GM23248 (cell line): ENCODE measurements at places on chromosomes 6 and 20. TPM values are rescaled to one million over a fixed set of nuclear protein-coding genes. Genes with fewer than 3 reads are reported as not detected.

The BEND3 gene
- 1.8 and 2.7 TPM in 2 replicates for total RNA-seq

GRCh38 chr6:44042989-44043478 lies 84.2 kb downstream of the MRPL14 start:
- H3K36me3 ChIP-seq: no peaks in the 10 kb centered on the region
- H3K4me3 ChIP-seq: no peak overlapping the region
- H3K27me3 ChIP-seq: no peaks in the 10 kb centered on the region
- H3K27ac ChIP-seq: peak overlapping the region; percentile 92
- DNase-seq: peak; percentile 56

- DNase-seq: peak; percentile 66
- H3K4me1 ChIP-seq: peaks cover 4% of the 10 kb centered on the region; the same call in 1 of the 2 replicates
- no peaks in the 10 kb centered on the region for H3K36me3 ChIP-seq
- no peak overlapping the region for H3K4me3 ChIP-seq
Observed at GRCh38 chr20:43963872-43964791, 49.5 kb downstream of the TOX2 start.

The PPP1R14C gene
- 6.3 and 8.2 TPM in 2 replicates for total RNA-seq

- H3K27ac ChIP-seq: no peak overlapping the region
- H3K27me3 ChIP-seq: no peaks in the 10 kb centered on the region
- no peak for DNase-seq
- no peak overlapping the region for H3K4me3 ChIP-seq
- peaks cover 42% of the 10 kb centered on the region for H3K4me1 ChIP-seq
Observed at GRCh38 chr6:149323925-149324324, 6.4 kb downstream of the TAB2 start.

- no peaks in the 10 kb centered on the region for H3K36me3 ChIP-seq
- no peak overlapping the region for H3K4me3 ChIP-seq
- H3K27ac ChIP-seq: no peak overlapping the region
- H3K27me3 ChIP-seq: no peaks in the 10 kb centered on the region
Observed at GRCh38 chr6:144178323-144178722, 28.0 kb downstream of the STX11 start.

The SLC17A3 gene
- total RNA-seq: not detected in 2 replicates

- no peak overlapping the region for H3K27ac ChIP-seq
- no peak overlapping the region for H3K4me3 ChIP-seq
- peaks cover 10% of the 10 kb centered on the region; the same call in 1 of the 2 replicates for H3K27me3 ChIP-seq
- H3K36me3 ChIP-seq: no peaks in the 10 kb centered on the region
Observed at GRCh38 chr6:43267619-43268354, 24.5 kb downstream of the TTBK1 start.

The GMPR gene
- 0.63 and 2.2 TPM in 2 replicates for total RNA-seq

GRCh38 chr6:44051515-44051914 lies 75.7 kb downstream of the MRPL14 start:
- H3K36me3 ChIP-seq: no peaks in the 10 kb centered on the region
- peak; percentile 87 for DNase-seq
- no peak overlapping the region for H3K4me3 ChIP-seq
- H3K4me1 ChIP-seq: peaks cover 77% of the 10 kb centered on the region
- H3K27me3 ChIP-seq: no peaks in the 10 kb centered on the region

- no peaks in the 10 kb centered on the region for H3K36me3 ChIP-seq
- no peak overlapping the region for H3K4me3 ChIP-seq
- H3K27me3 ChIP-seq: peaks cover 4% of the 10 kb centered on the region; the same call in 1 of the 2 replicates
- no peak for DNase-seq
- no peak overlapping the region for H3K27ac ChIP-seq
Observed at GRCh38 chr6:154583546-154584188, 73.2 kb upstream of the CNKSR3 start.

- H3K36me3 ChIP-seq: 0 out of 2 replicates have a peak, but pooled peaks cover 5% of the 10 kb centered on the region
- peaks cover 8% of the 10 kb centered on the region for H3K4me1 ChIP-seq
- no peak overlapping the region for H3K27ac ChIP-seq
- no peak overlapping the region for H3K4me3 ChIP-seq
Observed at GRCh38 chr6:143755301-143755744, 77.6 kb downstream of the PHACTR2 start.

The SNHG17 gene
- 5.4 and 15.2 TPM in 2 replicates for total RNA-seq

- no peak overlapping the region for H3K4me3 ChIP-seq
Observed at GRCh38 chr20:45253261-45253660, 1.1 kb downstream of the SLPI start.

DNA sequence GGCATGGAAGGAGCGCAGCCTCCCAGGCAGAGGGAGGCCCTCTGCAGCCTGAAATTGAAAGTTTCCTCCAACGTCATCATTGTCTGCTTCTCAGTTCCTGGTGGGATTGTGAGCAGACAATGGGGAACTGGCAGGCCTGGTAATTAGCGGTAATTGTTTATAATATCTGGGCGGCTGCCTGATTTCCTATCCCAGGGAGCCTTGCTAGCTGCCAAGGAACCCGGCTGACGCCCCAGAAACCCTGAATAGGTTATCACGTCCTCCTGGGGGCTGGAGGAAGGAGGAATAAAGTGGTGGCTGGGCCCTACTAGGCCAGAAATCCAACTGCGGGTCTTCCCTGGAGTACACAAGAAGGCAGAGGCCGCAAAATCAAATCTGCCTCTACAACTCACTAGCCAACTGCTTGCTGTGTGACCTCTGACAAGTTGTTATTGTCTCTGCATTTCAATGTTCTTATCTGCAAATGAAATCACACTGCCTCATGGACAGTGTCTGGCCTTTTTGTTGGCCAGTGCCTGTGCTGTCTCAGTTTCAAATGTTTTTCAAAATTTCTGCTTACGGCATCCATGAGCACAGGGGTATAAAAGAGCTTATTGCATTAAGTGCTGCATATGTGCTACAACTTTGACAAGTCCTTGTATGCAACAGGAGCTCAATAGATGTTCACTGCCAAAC lies 16.9 kb downstream of the KCNK15 start:
- no peak for DNase-seq
- H3K27ac ChIP-seq: no peak overlapping the region
- no peaks in the 10 kb centered on the region for H3K36me3 ChIP-seq
- H3K4me1 ChIP-seq: no peaks in the 10 kb centered on the region

- DNase-seq: peak; percentile 80
- H3K36me3 ChIP-seq: no peaks in the 10 kb centered on the region
- no peak overlapping the region for H3K4me3 ChIP-seq
- H3K27ac ChIP-seq: peak overlapping the region; percentile 42; the same call in 1 of the 2 replicates
- H3K27me3 ChIP-seq: no peaks in the 10 kb centered on the region
- H3K4me1 ChIP-seq: peaks cover 14% of the 10 kb centered on the region
Observed at GRCh38 chr20:34570859-34571306, 12.4 kb downstream of the MAP1LC3A start.

GRCh38 chr6:44671333-44671732 lies 283.8 kb downstream of the CDC5L start:
- no peak overlapping the region for H3K27ac ChIP-seq
- H3K27me3 ChIP-seq: no peaks in the 10 kb centered on the region

The THBD gene
- 15.6 and 15.7 TPM in 2 replicates for total RNA-seq

The TMEM239 gene
- total RNA-seq: not detected in 2 replicates

- no peaks in the 10 kb centered on the region for H3K4me1 ChIP-seq
- H3K4me3 ChIP-seq: no peak overlapping the region
- H3K36me3 ChIP-seq: no peaks in the 10 kb centered on the region
- no peaks in the 10 kb centered on the region for H3K27me3 ChIP-seq
Observed at GRCh38 chr6:127225497-127225896, 41.2 kb upstream of the RNF146 start.

GRCh38 chr6:77587963-77588362 lies 64.9 kb upstream of the MEI4 start:
- H3K4me1 ChIP-seq: no peaks in the 10 kb centered on the region
- H3K4me3 ChIP-seq: no peak overlapping the region
- H3K27me3 ChIP-seq: no peaks in the 10 kb centered on the region
- H3K36me3 ChIP-seq: no peaks in the 10 kb centered on the region
- no peak for DNase-seq
- no peak overlapping the region for H3K27ac ChIP-seq

- H3K27me3 ChIP-seq: no peaks in the 10 kb centered on the region
- H3K4me3 ChIP-seq: no peak overlapping the region
- DNase-seq: peak; percentile 61
- H3K27ac ChIP-seq: peak overlapping the region; percentile 17; the same call in 1 of the 2 replicates
Observed at GRCh38 chr20:33793011-33793931, 17.9 kb upstream of the CHMP4B start.

The LY6G5B gene
- total RNA-seq: 2.7 and 7.5 TPM in 2 replicates

- H3K27me3 ChIP-seq: no peaks in the 10 kb centered on the region
- no peaks in the 10 kb centered on the region for H3K4me1 ChIP-seq
- peaks cover 8% of the 10 kb centered on the region; the same call in 1 of the 2 replicates for H3K36me3 ChIP-seq
- H3K27ac ChIP-seq: no peak overlapping the region
Observed at GRCh38 chr20:3027987-3028386, 15.4 kb upstream of the GNRH2 start.

- H3K4me1 ChIP-seq: 0 out of 2 replicates have a peak, but pooled peaks cover 3% of the 10 kb centered on the region
- no peak overlapping the region for H3K4me3 ChIP-seq
- DNase-seq: peak; percentile 38
- no peaks in the 10 kb centered on the region for H3K36me3 ChIP-seq
- no peaks in the 10 kb centered on the region for H3K27me3 ChIP-seq
Observed at GRCh38 chr6:11493974-11494373, 43.6 kb upstream of the TMEM170B start.

The SOX18 gene
- not detected in 2 replicates for total RNA-seq

The GABRR1 gene
- not detected in 2 replicates for total RNA-seq

DNA sequence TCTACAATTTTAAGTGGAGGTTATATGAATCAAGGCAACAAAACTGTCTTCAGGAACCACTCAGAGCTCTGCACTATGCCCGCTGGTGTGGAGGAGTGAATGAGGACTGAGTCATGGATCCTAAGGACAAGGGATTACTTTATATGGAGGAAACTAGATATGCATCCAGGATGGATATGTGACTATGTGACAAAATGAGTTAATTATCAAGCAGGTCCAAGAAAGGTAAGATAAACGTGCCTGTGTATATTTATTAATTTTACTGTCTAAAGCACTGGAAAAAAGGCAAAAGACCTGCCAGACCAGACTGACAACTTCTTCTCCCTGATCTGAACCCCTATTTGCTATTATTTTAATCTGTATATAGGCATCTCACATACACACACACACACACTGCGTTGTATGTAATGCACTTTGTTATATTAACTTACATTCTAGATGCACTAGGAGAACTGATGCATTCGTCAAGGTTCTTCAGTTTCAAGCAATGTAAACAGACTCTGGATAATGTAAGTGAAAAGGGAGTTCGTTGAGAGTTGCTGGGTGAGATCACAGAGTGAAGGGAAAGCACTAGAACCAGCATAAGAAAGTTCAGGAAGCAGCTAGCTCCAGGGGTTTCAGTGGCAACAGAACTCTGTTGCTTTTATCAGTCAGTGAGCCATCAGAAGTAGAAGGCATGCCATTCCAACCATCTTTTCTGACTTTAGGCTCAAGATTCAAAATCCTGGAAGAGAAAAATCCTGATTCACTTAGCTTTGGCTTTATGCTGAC lies 26.4 kb upstream of the ADGRG6 start:
- no peak overlapping the region for H3K27ac ChIP-seq
- peak; percentile 16 for DNase-seq
- H3K4me1 ChIP-seq: no peaks in the 10 kb centered on the region
- H3K36me3 ChIP-seq: no peaks in the 10 kb centered on the region
- no peaks in the 10 kb centered on the region for H3K27me3 ChIP-seq

- H3K27ac ChIP-seq: peak overlapping the region; percentile 39
- peak overlapping the region; percentile 89 for H3K4me3 ChIP-seq
- no peaks in the 10 kb centered on the region for H3K27me3 ChIP-seq
Observed at GRCh38 chr6:17580518-17581048, 19.5 kb upstream of the FAM8A1 start.

The LRFN2 gene
- not detected in 2 replicates for total RNA-seq

DNA sequence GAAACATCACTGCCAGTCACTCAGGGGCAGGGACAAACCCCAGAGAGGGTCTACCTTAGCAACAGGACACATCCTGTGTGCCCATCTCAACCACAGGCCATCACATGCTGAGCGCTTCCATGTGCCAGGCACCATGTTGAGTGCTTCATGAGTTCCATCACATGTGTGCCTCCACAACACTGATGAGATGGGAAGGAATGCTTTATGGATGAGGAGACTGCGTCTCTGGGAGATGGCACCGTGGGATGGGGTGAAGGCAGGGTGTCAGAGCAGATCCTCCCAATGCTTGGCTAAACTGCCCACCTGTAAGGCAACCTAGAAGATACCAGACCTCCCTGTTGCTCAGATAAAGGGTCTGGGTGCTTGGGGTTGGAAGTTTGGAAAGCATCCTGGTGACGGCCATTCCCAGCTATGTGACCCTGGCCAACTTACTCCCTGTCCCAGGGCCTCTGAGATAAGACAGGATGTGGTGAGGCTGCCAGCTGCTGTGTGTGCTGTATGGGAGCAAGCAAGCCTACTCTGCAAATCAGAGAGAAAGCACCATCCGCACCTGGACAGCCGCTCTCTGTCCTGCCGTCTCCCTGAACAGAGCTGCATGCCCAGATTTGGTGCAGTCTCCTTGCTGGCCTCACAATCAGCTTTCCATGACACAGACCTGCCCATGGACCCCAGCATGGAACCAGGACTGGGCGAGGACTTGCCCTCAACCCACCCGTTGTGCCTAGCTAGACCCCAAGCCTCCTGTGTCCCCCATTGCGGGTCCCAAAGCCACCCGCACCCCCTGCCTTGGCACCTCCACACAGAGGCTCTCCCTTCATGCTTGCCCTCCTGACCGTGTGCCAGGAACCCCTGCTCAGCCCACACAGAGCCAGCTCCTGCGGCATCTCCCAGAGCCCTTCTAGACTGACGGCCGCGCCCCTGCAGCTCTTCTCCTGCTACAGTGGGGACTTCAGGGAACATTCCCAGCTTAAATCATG lies 143.7 kb downstream of the SYNDIG1 start:
- no peaks in the 10 kb centered on the region for H3K36me3 ChIP-seq
- H3K27me3 ChIP-seq: no peaks in the 10 kb centered on the region
- DNase-seq: no peak
- H3K4me3 ChIP-seq: no peak overlapping the region
- peaks cover 9% of the 10 kb centered on the region for H3K4me1 ChIP-seq
- H3K27ac ChIP-seq: no peak overlapping the region

The FAM83C gene
- total RNA-seq: not detected in 2 replicates

DNA sequence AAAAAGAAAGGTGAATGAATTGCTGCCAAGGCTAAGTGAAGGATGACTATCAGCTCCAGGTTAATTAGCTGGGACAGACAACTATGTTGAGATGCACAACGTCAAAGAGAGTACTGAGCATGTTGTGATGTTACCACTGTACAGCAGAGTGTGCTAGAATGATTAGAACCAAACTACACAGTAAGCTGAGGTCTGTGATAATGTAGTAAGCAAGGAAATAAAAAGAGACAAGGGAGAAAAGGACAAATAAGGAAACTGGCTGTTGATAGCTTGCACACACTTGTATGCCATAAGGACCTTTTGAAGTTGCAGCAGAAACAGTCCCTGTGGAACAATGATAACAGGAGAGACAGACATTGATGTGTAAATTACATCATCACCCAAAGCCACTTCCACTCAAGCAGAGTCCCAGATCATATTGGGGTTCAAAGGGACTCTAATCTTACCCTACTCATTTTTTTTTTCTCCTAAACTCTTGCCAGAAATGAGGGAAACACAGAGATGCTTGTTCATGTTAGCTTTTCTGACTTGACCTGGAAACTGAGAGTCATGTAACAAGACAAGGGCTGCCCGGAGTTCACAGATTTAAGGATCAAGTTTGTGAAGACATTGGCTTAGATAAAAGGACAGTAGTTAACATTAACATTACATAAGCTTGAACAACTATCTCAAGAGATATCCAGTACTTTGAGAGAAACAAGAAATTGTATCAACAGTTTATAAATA lies 189.9 kb downstream of the CENPW start:
- no peaks in the 10 kb centered on the region for H3K36me3 ChIP-seq
- no peaks in the 10 kb centered on the region for H3K4me1 ChIP-seq
- no peak overlapping the region for H3K4me3 ChIP-seq
- no peak for DNase-seq
- no peak overlapping the region for H3K27ac ChIP-seq

The GPX5 gene
- not detected in 2 replicates for total RNA-seq

The LHFPL5 gene
- total RNA-seq: not detected in 2 replicates
